Caudate nucleus (tissue), 63 donors: ENCODE measurements at places on chromosomes 5 and 9.
A peak's percentile ranks its signal among the peaks of the same experiment; 100 is the strongest.

GRCh38 chr9:7879551-7880245, 80.1 kb upstream of the DMAC1 start:
- DNase-seq: no peak

DNA sequence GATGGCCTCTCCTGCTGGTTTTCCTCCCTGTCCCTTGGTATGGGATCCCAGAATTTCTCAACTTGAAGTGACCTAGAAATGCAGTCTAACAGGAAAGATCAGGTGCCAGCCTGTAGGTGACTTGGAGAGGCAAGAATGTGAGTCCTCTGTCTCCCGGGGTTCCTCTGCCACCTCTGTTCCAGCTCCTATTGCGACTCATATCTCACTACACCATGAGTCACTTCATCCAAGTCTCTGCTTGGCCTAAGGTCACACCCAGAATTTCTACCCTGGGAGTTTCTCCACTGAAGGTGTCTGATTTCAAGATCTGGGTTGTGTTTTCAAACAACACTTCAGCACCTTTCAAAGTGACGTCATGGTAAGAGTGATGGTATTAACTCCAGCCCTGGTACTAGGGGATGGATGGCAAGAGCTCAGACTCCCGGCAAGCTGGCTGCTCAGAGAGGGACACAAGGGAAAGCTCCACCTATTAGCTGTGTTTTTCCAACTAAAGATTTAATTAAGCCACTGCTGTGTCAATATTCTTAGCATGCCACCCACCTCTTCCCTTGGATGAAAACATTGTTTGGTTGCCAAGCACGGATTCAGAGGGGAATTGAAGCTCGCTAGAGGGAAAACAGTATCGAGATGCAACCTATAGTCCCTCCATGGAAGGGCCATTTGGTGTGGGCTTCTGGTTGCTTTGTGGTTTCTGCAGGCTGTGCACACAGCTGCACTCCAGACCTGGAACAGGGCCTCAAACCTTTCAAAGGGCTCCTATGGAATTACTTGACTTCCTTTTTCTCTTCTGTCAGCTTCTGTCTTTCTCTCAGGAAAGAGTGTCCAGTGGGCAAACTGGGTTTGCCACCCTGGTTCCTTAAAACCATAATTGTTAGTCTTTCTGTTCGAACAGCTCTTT, 205.7 kb downstream of the GAS1 start:
- DNase-seq: no peak

DNA sequence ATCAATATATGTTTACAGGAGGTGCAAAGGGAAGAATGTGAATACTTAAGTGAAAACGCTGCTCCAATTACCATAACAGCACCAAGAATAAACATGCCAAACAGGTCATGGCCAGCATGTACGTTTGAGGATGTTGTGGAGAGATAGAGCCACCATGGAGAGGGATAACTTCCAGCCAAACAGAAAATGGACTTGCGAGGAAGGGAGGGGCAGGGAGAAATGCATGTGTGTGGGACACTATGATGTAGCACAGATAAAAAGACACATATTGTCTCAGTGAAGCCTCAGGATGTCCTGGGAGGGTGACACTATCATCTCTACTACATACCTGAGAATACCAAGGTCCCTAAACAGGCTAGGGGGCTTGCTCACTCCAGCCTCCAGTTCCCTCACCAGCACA, 488.9 kb downstream of the SPOCK1 start:
- DNase-seq: no peak

- peak; percentile 45 for DNase-seq
These were observed 147.3 kb downstream of the SGCD start for GRCh38 chr5:156474251-156474650.

DNA sequence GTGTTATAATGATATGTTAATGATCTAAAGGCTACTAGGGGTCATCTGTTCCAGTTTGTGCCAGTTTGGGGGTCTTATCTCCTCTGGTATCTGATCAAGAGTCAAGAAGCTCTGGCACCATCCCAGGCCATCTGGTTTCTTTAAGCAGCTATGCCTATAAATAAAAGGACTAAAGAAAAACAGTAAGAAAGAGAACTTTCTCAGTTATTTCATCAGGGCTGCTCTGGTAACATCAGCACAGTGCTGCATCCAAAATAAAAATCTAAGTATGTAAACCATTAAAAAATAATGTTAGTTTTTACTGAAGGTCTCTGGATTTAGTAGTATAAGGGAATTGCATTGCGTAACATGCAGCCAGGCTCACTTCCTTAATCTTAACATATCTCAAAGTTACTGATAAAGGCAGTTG, 185.0 kb downstream of the NR2F1-AS1 start:
- no peak for DNase-seq

DNA sequence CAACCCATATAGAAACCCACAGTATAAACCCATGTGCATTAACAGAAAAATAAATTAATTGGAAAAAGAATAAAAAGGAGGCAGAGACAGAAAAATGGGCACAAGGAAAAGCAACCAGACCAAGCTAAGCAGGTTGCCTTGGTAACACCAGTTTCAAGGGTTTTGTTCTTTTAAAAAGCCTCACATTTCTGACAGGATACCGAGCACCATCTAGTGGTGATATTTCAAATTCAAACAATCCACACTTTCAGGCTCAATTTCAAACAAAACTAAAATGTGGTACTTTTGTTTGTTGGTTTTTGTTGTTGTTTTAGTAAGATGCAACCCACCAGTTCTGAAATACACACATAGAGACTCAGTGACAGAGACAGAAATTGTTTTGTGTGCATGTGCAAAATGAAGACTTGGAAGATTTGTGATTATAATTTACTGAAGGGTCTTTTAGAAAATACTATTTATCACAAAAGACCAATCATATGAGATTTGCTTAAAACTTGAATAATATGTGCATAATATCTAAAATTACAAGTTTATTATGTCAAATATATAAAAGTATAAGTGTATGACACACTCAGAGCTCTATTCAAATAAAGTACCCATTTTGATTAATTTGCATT, 318.2 kb downstream of the SLCO4C1 start:
- no peak for DNase-seq

- DNase-seq: no peak
These were observed 506.3 kb upstream of the WWC1 start for GRCh38 chr5:167785106-167785505.

DNA sequence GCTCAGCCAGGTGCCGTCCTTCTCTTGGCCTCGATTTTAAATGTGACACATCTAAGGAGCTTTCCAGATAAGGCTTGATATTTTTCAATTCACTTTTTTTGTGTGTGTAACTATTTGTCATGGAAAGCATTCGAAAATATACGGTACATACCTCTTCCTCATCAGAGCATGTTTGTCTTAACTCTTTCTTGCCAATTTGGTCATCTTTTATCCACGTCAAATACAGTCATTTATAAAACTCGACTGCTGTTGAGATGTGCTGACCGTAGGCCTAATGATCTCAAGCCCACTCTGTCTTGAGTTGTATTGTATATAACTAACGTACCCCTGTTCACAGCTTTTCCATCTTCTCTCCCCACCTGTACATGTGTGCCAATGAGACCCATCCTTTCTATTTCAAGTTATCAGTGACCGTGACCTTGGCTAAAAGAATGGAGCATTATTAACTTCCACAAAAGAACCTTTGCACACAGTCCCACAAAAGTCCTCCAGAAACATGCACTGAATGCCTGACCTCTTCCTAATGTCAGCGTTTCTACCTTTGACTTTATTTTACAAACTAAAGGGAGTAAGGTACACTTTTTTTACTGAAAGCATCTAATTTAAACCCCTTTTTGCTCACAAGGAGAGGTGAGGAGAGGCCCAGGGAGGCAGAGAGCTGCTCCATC, 61.6 kb downstream of the IPPK start:
- DNase-seq: no peak
